ENCODE measurements at places on chromosomes 4 and X.

DNA sequence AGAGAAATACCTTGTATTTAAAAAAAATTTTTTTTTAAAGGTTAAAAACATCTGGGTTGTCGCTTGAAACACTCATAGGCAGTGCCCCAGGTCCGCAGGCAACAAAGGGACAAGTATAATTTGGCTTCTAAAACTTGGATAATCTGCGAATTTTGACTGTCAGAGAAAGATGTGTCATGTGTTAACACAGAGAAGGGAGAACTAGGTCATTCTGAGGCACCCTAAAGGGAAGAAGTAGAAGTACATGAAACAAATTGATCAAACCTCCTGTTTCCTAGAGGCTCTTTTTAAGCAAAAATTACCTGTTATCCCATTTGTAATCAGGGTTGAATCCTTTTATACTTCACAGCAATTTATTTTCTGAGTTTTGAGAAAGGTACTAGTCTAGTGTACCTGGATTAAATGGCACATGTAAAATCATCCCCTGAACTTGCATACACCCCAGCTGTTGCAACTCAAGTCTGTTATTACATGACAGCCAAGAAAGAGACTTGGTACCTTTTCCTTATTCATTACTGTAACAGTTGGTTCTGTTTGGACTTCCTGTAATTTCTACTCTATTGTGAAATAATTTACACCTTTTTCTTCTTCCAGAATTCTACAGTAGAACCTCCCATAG, 1.7 kb downstream of the SRD5A3 start:
- no peak for DNase-seq

GRCh38 chrX:16578218-16578617, 71.7 kb upstream of the S100G start:
- DNase-seq = no peak

- no peak for DNase-seq
Observed at GRCh38 chr4:156933633-156934258, 37.9 kb downstream of the PDGFC start.

DNA sequence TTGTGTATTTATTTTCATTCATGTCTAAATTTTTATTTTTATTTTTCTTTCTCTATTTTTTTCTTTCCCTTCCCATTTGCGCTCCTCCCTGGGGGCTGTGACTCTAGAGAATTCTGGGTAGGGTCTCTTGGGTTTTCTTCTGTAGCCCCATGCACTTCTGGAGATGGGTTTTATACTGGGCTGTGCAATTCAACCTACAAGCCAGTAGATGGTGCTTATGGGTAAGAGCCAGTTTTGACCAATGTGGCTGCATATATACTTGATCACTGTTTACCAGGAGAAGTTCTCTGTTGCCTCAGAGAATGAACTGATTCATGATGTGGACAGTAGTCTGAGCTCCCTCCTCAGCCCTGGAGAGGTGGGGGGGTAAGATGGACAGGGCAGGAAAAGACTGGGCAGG, 614.6 kb downstream of the PCDH19 start:
- DNase-seq = no peak

GRCh38 chrX:53939127-53939526, 105.1 kb downstream of the PHF8 start:
- no peak for DNase-seq

DNA sequence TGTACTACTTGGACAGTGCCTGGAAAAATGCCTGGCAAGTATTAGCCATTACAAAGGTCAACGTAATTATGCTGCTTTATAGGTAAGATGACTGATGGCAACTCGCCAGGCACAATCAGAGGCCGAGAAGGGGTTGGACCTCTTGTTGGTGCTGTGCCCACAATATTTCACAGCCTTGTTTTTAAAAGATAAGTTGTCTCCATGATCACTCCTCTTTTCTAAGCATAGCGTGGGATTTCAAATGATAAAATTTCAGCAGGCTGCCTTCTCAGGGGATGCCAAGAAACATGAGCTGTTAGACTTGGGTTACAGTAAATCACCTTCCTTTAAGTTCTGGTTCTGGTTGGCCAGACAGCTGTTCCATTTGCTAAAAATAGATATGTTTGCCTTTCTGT, 26.9 kb downstream of the HOPX start:
- DNase-seq = no peak

DNA sequence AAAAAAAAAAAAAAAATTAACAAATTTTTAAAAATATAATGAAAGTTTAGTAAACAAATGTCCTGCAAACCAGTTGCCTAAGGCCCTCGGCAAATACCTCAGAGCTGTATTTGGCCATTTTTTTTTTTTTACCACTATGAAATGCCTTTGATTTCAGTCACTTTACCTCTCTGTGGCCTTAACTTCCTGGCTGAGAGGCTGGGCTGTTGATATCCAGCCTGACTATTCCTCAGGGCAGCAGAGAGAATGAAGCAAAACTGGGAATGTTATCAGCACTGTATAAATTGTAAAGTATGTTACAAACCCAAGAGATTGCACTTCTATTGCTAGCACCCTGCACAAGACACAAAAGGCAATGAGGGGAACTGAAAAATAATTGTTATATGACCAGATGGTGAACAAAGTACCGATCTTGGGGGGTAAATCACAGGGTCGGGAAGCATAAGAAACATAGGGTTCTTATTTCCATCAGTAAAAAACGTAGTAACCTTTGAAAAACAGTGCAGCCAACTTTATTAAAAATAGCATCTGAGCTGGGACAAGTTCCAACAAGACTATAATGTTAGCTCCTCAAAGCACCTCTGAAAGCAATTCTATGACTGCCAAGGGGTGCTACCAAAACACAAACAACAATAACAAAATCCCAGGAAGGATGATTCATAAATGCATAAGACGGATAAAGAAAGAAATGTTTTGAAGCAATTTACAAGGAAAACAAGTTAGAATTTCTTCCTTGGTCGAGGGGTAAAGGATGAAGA, 18.1 kb downstream of the USP46 start:
- DNase-seq = no peak

DNA sequence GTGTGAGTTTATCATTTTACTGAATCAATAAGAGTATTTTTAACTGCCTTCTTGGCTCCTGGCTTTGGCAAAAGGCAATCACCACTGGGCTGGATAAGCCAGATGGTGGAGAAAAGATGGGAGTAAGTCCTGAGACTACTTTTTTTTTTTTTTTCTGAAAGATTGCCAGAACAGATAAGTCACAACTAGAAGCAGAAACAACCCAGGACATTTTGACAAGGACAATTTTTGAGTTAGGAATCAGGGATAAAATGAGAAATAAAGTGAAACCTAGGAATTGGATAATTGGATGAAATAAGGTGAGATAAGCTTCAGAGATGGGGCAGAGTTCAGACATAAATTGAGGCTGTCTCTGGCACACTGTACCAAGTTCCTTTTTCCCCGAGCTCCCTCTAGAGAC, 471.0 kb downstream of the KLHL13 start:
- peak; percentile 22 for DNase-seq

DNA sequence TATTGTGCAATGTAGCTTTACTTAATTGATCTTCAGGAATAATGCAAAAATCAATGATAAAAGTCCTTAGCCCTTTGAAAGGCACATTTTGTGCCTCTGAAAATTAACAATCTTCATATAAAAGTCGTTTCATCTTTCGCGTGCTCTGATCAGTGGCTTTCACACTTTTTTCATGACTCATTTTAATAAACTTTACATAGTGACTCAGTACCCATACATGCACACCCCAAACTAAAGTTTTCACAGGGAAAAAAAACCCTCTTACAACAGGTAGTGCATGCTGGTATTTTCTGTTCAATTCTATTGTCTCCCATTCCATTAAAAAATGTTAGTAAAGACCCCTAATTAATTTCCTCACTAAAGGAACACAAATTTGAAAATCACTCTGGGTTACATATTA, 21.5 kb downstream of the RWDD4 start:
- DNase-seq = no peak
